ENCODE measurements at places on chromosomes 3 and 15. TPM values are rescaled to one million over a fixed set of nuclear protein-coding genes. Genes with fewer than 3 reads are reported as not detected.

- H3K36me3 ChIP-seq = peaks cover 13% of the 10 kb centered on the region
- peak overlapping the region; percentile 78 for H3K4me3 ChIP-seq
- peaks cover 43% of the 10 kb centered on the region for H3K4me1 ChIP-seq
These were observed 2.7 kb downstream of the FOXP1 start for GRCh38 chr3:71580636-71581456.

DNA sequence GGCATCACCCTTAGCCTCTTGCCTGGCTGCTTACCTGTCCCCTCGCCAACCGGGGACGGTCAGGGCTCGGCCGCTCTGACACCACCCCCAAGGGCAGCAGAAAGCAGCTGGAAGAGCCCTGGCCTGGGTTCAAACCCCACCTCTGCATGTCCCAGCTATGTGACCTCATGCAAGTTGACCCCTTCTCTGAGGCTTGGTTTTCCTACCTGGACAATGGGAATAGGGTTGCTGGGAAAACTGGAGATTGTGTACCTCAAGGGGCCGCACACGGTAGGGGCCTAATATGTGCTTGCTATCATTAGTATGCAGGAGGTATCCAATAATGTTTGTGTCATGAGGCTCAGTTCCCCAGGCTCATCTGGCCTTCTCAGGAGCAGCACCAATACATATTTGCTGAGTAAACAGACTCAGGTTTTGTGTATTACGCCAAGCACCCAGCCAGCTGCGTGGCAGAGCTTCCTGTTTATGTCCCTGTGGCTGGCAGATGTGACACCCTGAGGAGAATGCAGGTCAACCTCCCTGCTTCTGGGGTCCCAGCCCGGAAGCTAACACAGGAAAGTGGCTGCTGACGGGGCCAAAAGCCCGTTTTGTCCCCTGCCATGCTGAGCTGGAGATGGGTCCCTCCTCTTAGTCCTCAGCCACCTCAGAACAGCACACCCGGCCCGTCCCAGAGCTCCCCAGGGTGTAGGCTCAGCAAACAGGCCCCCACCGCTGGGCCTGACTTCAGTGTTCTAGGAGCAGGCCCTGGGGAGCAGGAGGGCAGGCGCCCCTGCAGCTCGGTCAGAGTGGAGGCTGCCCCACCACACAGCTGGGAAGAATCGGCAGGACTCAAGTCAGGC lies 29.7 kb downstream of the PLXND1 start:
- no peaks in the 10 kb centered on the region for H3K36me3 ChIP-seq
- H3K4me3 ChIP-seq = peak overlapping the region; percentile 3
- no peaks in the 10 kb centered on the region for H3K27me3 ChIP-seq
- peaks cover 23% of the 10 kb centered on the region for H3K4me1 ChIP-seq
- peak overlapping the region; percentile 74 for H3K27ac ChIP-seq

The TM4SF1 gene
- total RNA-seq = 0.92 TPM

DNA sequence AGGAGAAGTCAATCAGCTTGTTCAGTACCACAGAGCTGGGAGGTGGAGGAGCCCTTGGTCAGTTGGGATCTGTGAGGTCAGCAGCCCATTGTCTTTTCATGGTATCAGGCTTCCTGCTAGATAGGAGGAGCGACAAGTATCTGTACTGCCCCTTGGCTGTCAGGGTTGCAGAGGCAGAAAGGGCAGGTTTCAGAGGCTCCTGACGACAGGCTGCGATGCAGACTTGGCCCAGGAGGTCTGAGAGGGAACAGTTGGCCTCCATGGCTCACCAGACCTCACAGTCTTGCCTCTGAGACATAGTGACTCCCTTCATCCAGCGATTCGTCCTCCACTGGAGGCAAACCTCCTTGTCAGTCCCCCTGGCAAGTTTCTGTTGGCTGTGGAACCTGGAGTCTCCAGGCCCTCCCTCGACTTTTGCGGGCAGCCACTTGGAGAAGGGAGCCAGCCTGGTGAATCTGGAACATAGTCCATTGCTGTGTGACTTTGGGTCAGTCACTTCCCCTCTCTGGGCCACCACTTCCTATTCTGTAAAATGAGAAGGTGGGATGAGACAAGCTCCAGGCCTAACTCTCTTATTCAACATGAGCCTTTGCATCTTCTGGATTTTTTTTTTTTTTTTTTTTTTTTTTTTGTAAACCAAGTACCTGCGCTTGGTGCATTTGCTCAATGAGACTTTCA lies 177.9 kb upstream of the TLE3 start:
- H3K27ac ChIP-seq = no peak overlapping the region
- H3K27me3 ChIP-seq = no peaks in the 10 kb centered on the region
- no peak for DNase-seq
- H3K36me3 ChIP-seq = no peaks in the 10 kb centered on the region
- H3K4me1 ChIP-seq = no peaks in the 10 kb centered on the region
- H3K4me3 ChIP-seq = no peak overlapping the region

DNA sequence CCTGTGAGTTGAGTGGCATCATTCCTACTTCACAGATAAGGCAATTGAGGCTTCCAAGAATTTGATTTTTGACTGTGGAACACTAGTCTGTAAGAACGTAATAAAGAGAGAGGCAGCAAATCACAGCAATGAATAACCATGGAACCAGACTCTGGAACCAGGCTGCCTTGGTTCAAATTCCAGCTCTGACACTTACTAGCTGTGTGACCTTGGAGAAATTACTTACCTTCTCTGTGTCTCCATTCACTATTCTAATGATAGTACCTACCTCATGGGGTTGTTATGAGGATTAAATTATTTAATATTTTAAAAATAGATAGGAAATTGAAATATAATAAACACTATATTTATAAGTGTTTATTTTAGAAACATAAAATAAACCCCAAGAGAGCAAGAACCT lies 12.6 kb upstream of the IGDCC3 start:
- H3K27ac ChIP-seq = no peak overlapping the region
- DNase-seq = no peak
- H3K27me3 ChIP-seq = peaks cover 29% of the 10 kb centered on the region
- H3K4me3 ChIP-seq = no peak overlapping the region

- H3K4me3 ChIP-seq = no peak overlapping the region
- no peaks in the 10 kb centered on the region for H3K36me3 ChIP-seq
- H3K27ac ChIP-seq = no peak overlapping the region
- DNase-seq = no peak
- H3K4me1 ChIP-seq = no peaks in the 10 kb centered on the region
These were observed 160.1 kb upstream of the PLAAT1 start for GRCh38 chr3:193080821-193081365.

All from activated CD4-positive, alpha-beta memory T cell treated with anti-CD3 and anti-CD28 coated beads for 36 hours (primary cell).